ENCODE measurements at places on chromosomes 3 and 15. TPM values are rescaled to one million over a fixed set of nuclear protein-coding genes. Genes with fewer than 3 reads are reported as not detected.

The SLC26A6 gene
- total RNA-seq = 16.9 TPM

The IL17RE gene
- total RNA-seq = 1.5 TPM

The OIP5 gene
- total RNA-seq = 1.5 TPM

The CCDC39 gene
- 0.17 TPM for total RNA-seq

The ADAMTSL3 gene
- total RNA-seq = 1.2 TPM

The CPB1 gene
- total RNA-seq = not detected
